ENCODE measurements at places on chromosomes 12 and 14.

GRCh38 chr14:22981090-22981875 is 1.1 kb downstream of the AJUBA start:
- no peak for DNase-seq

- no peak for DNase-seq
These were observed 1.5 kb downstream of the NPAS3 start for GRCh38 chr14:32940066-32940651.

- no peak for DNase-seq
These were observed 24.7 kb upstream of the NTF3 start for GRCh38 chr12:5407034-5407856.

GRCh38 chr14:54713379-54713778 is 146.5 kb downstream of the SAMD4A start:
- DNase-seq, result no peak

DNA sequence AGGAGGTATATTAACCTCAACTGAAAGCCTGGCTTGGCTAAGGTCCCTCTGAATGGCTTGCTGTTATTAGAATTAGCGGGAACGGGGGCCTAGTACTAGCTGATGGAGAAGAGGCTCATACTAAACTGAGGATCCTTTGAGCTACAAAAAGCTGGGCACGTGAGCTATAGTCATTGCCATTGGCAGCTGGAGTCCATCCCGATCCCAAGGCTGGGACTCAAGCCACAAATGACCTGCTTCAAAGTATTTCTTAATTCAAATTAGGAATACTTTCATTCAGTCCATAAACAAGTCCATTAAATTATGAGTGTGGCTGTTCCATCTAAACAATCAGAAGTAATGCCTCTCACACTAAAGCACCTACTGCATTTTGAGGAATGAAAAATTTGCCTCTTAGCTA is 114.5 kb downstream of the DACT1 start:
- DNase-seq, result no peak

DNA sequence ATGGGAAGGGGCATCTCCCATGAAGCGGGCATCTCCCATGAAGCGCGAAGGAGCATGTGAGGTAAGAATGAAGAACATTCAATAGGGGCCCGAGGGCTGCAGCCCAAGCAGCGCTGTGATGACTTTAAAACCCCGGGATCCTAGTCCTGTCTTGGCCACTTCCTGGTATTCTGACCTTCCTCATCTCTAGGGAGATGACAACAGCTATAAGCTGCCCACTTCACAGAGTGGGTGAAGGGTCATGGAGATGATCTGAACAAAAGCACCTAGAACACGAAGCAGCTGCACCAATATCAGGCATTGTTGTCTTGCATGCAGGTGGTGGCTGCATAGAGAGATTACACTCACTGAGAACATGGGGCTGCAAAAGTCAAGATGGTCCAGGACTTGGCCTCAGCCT is 64.5 kb downstream of the SPTB start:
- DNase-seq, result no peak

GRCh38 chr14:89486505-89486904 is 69.5 kb upstream of the FOXN3 start:
- DNase-seq, result no peak

DNA sequence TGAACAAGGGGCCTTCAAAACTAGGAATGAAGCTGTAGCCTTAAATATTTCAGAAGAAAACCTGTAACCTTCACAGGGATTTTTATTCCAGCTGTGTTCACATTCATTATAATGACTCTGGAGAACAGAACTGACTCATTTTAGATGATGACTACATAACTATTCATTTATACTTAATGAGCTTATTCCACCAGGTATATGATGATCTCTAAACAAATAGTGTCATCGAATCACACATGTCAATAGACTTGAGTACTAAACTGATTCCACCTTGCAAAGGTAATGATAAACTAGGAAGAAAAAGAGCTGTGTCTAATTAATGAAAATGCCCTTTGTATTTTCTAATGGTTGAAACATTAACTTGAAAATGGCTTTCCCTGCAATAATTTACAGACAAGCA is 433.2 kb downstream of the PDZRN4 start:
- no peak for DNase-seq

- DNase-seq, result no peak
These were observed 70.8 kb upstream of the SRSF5 start for GRCh38 chr14:69696204-69696527.

DNA sequence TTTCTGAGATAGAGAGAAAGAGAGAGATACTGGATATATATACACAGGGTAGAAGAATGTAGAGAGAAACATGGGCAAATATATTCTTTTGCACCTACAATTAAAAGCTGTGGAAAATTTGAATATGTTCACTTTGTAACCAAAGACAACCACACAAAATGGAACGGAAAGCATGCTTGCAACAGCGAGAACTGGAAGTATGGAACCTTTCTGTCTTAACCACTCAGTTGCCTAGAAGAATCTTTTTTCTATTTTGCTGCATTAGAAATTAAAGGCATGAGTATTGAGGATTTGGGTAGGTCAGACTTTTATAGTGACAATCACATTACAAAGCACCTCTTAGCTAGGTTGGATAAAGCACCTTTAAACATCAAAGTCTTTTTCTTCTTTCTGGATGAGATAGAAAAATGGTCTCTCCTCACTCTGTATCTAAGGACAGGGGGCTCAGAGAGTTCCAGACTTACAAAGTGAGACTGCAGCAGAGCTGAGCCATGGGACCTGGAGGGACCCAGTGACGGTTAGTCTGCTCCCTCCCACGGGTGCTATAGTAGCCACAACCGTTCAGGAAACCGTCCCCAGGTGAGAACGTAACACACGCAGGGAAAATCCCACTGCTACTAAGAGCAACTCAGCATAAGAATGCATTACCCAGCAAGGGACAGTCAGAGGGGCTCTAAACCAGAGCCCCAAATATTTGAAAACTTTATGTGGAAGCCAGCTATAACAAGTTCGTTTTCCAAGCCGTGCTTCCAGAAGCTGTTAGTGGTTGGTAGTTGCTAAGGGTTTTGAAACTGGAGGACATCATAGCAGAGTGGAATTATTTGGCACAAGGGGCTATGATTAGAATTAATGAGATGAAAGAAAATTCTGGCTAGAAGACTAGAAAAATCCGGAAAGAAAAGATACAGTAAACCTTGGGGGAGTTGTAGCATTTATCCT is 97.1 kb downstream of the DAD1 start:
- DNase-seq, result no peak

GRCh38 chr12:91406920-91407341 is 224.3 kb upstream of the DCN start:
- DNase-seq, result no peak

- no peak for DNase-seq
These were observed 16.0 kb upstream of the GPATCH2L start for GRCh38 chr14:76135722-76136121.

DNA sequence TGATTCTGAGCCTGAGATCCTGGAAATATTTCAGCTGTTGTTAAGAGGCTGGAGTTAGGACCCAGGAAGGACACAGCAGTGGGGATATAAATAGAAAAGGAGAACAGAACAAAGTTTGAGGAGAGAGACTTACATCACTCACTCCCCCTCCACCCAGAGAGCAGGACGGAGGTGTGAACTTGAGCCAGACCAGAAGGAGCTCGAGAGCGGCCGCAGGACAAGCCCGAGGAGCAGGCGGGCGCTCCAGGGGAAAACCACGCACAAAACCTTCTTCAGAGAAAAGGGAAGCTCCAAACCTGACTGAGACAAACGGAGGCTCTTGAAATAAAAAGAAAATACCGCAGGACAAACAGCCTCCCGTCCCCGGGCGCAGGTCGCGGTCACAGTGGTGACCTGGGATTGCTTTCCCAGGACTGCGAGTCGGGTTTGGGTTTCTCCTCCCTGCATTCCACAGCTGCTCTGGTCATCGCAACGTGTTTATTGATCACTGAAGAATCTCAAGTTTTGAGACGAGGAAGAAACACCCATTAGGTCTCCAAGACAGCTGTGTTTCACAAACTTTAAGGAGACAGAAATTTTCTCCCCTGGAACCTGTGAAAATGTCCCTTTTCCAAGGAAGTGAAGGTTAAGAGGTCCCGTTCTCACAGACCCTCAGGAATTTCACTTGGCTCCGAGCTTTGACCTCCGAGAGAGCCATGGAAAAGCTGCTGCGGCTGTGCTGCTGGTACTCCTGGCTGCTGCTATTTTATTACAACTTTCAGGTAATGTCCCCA is at the start of gene ADGRD1:
ADGRD1 (plus strand) TSS at position 137 of the 773 bp plus-strand sequence; CDS start at position 696, 559 bp downstream.
- no peak for DNase-seq

GRCh38 chr14:65548878-65549277 is 136.3 kb downstream of the FUT8 start:
- no peak for DNase-seq

GRCh38 chr14:64762044-64763034 is 58.1 kb downstream of the PLEKHG3 start:
- DNase-seq, result no peak

- DNase-seq, result no peak
These were observed 64.6 kb downstream of the EP400 start for GRCh38 chr12:132014092-132014914.

DNA sequence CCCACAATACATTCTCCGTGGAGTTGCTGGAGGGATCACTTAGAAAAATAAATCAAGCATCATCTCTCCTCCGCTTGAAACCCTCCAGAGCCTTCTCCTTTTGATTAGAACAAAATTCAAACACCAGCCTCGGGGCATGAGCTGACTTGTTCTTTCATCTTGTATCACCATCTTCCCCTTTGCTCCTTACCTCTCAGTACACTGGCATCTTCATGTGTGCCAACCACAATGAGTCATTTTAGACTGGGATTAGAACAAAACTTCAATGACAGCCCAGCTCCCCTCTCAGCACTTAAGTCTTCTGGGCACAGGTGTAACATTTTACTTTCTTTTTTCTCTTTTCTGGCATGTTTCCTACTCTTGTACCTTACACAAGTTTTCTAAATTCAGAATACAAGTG is 1159.2 kb upstream of the TMEM132C start:
- DNase-seq, result no peak

DNA sequence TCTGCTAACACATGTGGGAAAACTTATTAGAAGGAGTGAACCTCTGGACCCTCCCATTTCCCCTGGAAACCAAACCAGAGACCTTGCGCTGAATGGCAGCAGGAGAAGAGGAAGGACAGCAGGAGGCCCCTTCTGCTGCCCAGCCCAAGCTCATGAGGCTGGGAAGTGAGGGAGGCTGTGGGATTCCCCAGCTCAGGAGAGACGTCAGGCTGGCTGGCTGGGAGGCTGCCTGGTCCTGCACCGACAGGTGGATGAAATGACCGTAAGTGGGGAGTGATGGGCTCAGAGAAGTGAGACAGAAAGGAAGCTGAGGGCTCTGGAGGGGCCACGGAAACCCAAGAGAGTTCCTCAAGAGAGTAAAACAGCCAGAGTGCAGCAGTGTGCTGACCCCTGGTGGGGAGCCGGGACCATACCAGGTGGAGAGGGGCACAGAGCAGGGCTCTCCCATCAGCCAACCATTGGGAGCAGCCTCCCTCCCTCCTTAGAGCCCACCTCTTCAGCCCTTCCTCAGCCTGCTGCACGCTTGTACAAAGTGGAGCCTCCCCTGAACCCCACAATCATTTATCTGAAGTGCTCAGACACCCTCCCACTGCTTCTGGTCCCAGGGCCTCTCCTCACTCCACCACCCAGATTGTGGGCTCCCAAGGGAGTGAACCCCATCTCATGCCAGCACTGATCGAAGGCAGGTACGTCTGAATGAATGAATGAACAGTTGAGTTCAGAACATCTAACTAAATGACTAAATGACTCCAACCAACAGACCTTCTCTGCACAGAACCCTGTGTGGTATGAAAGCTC is 14.0 kb downstream of the TAMALIN start:
- peak; percentile 35 for DNase-seq

DNA sequence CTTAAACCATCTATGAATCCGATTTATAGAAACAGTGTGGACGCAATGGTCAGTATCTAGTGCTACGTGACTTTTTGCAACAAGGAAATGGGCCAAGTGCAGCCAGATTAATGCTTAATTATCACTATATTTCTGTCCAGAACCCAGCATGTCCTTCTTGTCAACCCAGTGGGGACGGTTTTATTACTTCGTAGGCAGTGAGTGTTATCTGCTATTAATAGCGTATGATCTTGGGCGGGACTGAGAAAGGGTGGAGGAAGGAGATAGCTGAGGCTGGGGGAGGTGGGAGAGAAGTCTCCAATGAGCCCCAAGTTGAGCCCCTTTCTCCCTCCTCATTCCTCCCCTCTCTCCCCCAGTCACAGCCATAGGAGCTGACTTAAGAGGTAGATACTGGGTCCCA is 59.7 kb upstream of the FAM222A start:
- DNase-seq, result no peak

DNA sequence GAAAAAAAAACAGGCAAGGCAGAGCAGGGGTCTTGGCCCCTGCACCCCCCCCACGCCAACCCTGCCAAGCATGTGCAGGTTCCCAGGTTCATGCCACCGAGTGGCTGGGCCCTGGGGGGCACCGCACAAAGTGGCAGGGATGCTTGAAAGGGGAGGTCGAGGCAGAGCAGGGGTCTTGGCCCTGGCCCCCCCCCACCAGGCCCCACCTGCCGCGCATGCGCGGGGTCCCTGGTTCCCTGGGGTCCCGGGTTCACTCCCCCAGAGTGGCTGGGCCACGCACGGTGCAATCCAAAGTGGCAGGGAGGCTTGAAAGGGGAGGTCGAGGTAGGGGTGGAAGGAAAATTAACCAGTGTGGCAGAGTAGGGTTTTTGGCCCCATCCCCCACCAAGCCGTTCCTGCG is 312.2 kb downstream of the ALG10 start:
- DNase-seq, result no peak

DNA sequence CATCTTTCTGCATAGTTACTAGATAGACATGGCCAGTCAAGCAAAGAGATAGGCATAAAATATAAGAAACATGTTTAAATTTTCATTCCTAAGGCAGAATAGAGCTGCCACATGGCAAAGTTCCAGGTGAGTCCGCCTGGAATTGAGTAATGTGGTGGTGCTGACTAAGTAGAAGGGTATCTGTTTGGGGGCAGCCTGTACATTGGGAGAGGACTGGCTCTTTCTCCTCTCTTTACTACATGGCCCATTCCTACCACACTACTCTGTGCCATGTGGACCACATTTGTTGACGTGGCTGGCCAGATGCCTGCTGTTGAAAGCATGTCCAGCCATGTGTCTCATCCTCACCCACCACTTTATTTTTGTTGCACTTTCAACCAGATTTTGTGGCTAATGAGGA is 354.0 kb downstream of the ETNK1 start:
- no peak for DNase-seq

GRCh38 chr12:65495233-65495632 is 216.8 kb downstream of the MSRB3 start:
- DNase-seq, result no peak

GRCh38 chr14:94355191-94355794 is 32.2 kb upstream of the SERPINA6 start:
- DNase-seq, result no peak

- DNase-seq, result no peak
These were observed 303.4 kb downstream of the KCNC2 start for GRCh38 chr12:74906224-74906623.

DNA sequence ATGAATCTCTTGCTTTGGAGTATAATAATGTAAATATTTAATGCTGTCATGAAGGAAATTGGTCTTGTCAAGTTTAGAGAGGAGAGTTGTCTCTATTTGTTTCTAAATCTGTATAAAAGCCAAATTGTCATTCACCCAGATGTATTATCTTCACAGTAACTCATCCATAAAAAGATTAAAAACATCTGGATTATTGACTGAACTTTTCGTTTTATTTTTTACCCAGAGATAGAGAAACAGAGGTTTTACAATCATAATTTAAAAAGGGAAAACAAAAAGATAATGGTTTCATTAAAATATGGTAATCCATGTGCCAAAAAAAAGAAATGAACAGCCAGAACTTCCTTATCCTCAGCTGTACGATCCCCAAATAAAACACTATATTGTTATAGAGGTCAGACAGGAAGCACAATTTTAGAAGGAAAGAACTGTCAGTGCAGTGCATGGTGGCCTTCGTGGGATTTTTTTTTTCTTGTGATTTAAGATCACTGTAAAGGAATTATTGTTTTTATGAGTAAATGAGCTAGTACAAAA is 125.9 kb downstream of the ACSS3 start:
- no peak for DNase-seq

Measured in stimulated activated CD8-positive, alpha-beta memory T cell treated with anti-CD3 and anti-CD28 coated beads, Interleukin-15, amount 100 ng/mL, for 48 hours (primary cell).